ENCODE measurements at places on chromosomes 5 and 9. TPM values are rescaled to one million over a fixed set of nuclear protein-coding genes. Genes with fewer than 3 reads are reported as not detected.
A peak's percentile ranks its signal among the peaks of the same experiment; 100 is the strongest.

The PTGES gene
- polyA plus RNA-seq, result 58.8 TPM

The ZDHHC11 gene
- polyA plus RNA-seq, result 13.7 TPM

- peak; percentile 58 for DNase-seq
Measured at GRCh38 chr5:149466457-149466972, 84.7 kb downstream of the CSNK1A1 start.

- no peak for DNase-seq
Measured at GRCh38 chr9:69190863-69191181, 16.7 kb downstream of the TJP2 start.

Measured in A549 (cell line).